ENCODE measurements at places on chromosomes 16 and 17. TPM values are rescaled to one million over a fixed set of nuclear protein-coding genes. Genes with fewer than 3 reads are reported as not detected.

GRCh38 chr17:38674749-38675615, at the start of gene EPOP:
Gene EPOP, minus strand, starts transcription at chr17:38674957. Its CDS starts 462 bp downstream, at chr17:38674495.
- peak; percentile 78 for DNase-seq

The SLC25A19 gene
- 6.7 TPM for total RNA-seq

The RGS11 gene
- total RNA-seq, result not detected

GRCh38 chr17:44865231-44865660, 17.6 kb downstream of the HIGD1B start:
- peak; percentile 68 for DNase-seq

DNA sequence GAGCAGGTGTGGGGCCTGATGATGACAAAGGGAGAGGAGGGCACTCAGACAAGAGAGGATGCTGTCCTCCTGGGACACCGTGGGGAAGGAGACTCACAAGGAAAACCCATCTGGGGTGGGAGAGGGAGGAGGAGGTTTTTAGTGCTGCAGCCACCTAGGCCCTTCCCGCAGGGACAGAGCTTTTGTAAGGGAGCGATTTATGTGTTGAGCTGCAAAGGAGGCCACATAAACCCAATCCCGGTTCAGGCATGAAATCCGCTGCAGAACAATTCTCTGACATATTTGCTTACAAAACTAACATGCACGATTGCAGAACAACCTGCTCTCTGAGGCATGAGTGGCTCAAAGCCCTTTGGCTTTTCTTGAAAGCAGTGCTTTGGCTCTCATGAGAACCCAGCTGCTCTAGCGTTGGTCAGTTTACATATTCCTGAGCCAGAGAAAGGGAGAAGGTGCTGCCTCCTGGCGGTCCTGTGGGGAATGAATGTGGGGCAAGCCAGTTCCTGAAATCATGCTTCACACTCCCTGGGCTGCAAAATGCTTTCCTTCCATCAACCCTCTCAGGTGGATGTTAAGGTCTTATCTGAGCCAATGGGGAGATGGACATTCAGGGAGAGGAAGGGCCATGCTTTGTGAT, 122.4 kb upstream of the NLRP1 start:
- DNase-seq, result peak; percentile 47

The ARL5C gene
- total RNA-seq, result not detected

DNA sequence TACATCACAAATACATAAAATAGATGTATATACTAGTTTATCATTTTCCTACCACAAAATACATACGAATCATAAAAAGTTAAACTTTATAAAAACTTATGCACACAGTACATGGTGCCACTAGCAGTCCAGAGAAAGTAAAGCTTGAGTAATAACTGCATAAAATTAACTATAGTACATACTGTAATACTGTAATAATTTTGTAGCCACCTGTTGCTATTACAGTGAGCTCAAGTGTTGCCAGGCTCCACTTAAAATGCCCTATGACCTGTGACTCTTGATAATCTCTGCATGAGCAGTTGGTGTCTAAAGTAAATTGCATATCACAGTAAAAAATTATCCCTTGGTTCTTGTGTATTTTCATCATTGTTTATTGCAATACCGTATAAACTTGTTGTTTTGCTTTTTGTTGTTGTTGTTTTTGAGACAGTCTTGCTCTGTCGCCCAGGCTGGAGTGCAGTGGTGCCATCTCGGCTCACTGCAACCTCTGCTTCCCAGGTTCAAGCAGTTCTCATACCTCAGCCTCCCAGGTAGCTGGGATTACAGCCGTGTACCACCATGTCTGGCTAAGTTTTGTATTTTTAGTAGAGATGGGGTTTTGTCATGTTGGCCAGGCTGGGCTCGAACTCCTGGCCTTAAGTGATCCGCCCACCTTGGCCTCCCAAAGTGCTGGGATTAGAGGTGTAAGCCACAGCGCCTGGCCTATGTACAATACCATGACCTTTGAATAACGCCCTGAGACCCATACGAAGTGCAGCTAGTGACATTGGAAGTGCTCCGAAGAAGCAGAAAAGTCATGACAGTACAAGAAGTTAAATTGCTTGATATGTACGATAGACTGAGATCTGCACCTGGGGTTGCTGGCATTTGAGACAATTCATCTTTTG, 6.6 kb downstream of the LUC7L3 start:
- DNase-seq, result no peak

DNA sequence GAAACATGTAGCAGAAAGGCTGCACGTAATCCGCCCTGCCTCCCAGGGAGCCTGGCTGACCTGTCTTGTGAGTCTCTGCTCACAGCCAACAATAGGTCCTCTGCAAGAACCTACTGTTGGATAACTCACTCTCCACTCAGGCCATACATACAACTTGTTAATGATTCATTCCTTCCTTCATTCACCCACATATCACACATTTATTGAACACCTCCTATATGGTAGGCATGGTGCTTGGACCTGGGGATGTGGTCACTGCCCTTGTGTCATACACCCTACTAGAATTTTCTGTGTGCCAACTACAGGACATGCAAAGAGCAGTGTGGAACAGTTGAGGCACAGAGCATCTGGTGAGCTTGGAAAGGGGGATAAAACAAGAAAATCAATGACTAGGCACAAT, 28.1 kb upstream of the HNF1B start:
- no peak for DNase-seq

The ABCC12 gene
- not detected for total RNA-seq

GRCh38 chr17:3990386-3991127, 26.3 kb upstream of the ATP2A3 start:
- no peak for DNase-seq

- DNase-seq, result no peak
These were observed 24.5 kb downstream of the AKAP1 start for GRCh38 chr17:57109393-57110151.

- no peak for DNase-seq
These were observed 7.9 kb downstream of the GRN start for GRCh38 chr17:44352828-44353671.

DNA sequence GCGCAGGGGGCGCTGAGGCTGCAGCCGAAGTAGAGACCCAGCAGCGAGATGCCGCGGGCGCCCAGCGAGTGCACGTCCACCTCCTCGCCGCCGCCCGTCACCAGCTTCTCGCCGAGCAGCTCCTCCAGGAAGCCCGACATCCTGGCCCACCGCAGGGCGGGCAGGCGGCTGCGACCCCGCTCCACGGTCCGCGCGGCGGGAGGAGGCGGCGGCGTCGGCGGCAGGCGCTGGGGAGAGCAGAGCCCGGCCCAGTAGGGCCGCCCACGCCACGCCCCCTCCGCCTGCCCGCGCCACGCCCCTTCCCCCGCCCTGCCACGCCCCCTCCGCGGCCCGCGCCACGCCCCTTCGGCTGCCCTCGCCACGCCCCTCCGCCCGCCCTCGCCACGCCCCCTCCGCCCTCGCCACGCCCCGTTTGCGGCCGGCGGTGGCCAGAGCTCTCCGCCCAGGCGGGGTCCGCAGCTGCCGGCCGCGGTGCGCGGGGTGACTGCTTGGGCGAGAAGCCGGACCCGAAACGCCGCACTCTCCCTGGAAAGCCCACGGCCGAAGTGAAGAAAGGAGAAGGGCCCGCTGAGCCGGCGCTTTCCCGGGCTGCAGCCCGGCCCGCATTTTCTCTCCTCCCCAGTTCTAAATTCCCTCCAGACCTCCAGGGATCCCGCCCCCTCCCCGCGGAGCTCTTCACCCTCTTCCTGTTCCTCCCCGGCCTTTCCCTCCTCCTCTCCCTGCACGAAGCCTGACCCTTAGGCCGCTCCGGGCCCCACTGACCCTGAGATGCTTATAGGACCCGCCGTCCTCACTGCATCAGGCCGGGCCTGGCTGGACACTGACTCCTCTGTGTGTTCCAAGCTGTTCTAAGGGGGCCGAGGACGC, at the start of gene NXN:
Gene NXN (minus strand): TSS at position 238 of the 867 bp plus-strand sequence.
- DNase-seq, result peak; percentile 55

DNA sequence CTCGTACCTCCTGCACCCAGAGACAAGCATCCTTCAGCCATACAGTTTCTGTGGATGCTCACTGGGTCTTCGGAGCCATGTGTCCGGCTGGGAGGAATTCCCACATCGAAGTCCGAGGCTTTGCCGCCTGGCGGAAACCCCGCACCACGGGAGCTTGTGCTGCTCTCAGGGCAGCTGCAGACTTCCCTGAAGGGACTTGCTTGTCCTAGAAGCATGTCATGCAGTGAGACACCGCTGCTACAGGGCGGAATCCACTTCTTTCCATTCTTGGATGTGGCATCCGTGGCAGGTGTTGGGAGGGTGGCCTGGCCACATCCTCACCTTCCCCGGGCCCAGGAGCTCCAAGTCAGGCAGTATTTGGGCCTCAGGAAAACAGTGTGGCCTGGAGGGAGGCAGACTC, 122.5 kb downstream of the CMIP start:
- no peak for DNase-seq

GRCh38 chr17:27733773-27734172, 66.6 kb downstream of the NOS2 start:
- no peak for DNase-seq

DNA sequence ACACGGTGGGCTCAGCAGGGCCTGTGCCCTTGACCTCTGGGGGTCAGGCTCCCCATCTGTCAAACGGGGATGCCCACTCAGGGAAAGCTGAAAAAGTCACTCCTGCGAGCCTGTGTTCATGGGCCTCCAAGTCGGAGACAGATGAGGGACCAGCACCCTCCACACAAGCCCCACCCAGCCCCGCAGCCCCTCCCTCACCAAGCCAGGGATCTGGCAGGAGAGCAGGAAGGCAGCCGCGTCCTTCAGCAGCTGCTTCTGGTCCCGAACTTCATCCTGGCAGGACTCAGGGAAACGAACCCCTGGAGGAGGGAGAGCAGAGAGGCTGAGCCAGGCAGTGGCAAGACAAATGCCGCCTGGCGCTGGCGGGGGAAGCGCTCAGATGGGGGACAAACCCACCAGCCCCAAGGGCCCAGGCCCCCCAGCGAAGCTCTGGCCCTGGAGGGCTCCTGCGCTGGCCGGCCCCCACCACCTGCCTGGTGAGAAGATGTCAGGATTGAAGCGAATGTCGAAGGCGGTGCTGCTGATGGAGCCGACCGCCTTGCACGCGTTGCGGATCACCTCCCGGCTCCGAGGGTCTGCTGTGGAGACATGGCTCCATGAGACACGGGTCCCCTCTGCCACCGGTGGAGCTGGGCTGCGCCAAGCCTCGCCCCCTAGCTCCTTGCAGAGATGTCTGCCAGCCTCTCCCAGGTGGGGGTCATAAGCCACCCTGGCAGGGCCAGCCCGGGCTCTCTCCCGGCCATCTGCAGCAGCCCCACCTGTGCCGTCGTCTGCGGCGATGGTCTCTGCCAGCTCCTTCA, 15.4 kb downstream of the CLUH start:
- DNase-seq, result no peak

The SLFN12L gene
- 1.4 TPM for total RNA-seq

The NTN1 gene
- total RNA-seq, result not detected

GRCh38 chr17:38674014-38674748, 576 bp downstream of the EPOP start:
- DNase-seq, result no peak

DNA sequence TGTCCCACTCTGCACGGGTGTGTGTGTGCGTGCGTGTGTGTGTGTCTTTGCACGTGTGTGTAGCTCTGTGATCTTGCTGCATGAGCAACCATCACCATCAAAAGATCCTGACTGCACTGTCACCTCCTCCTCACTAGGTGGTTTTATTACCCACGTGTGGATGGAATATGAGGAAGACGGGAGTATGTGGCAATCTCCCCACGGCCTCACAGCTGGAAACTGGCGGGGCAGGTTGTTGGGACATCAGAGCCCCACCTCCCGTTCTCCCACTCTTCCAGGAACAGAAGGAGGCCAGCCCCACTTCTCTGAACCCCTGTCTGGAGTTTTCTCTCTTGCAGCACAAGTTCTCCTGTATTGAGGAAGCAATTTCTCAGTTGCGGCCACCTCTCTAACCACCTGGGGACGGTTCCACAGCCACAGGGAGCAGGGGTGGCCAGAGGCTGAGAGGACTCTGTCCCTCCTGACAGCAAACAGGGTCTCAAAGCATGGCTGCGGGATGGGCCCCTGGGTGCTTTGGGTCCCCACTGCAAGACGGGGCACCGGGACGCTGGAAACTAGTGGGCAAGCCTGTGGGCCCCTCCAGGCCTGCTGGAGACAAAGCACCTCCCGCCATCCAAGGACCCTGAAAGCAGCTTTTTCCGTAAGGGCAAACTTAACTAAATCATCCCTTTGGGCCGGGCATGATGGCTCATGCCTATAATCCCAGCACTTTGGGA, 27.9 kb upstream of the ATP2C2 start:
- no peak for DNase-seq

DNA sequence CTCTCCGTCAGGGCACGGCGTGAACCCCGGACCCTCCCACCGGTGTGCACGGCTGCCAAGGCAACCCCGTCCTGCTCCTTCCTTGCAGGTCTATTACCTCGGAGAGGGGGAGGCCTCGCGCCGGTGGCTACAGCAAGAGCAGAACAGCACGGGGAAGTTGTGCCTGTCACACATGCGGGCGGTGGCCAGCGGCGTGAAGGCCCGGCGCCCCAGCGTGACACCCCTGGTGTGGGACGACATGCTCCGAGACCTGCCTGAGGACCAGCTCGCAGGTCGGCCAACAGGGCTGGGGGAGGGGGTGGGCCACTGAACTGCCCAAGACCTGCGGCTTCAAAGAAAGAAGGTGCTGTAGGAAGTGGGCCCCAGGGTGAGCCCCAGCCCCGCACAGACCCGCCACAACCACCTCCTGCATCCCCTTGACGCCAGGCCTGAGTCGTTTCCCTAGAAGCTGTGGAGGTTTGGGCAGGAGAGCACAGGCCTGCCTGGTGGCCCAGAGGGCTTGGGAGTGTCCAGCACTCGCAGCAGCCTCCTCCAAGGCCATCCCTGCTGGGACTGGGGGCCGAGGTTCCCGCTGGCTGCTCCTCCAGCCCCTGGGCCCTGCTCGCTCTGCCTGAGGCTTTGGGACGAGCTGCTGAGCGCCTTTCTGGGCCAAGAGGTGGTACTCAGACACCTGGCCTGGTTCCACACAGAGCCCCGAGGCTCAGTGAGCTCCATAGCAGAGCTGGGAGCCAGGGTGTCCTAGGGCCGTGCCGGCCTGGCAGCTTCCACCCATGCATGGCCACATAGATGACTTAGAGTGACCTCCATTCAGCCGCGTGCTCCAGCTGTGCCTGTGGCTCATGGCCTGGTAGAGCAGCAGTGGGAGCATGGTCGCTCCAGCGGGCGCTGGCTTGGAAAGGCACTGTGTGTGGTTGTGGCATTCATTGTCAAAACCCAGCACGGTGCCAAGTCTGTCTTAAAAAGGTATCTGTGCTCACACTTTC, 14.7 kb downstream of the CYBC1 start:
- no peak for DNase-seq

DNA sequence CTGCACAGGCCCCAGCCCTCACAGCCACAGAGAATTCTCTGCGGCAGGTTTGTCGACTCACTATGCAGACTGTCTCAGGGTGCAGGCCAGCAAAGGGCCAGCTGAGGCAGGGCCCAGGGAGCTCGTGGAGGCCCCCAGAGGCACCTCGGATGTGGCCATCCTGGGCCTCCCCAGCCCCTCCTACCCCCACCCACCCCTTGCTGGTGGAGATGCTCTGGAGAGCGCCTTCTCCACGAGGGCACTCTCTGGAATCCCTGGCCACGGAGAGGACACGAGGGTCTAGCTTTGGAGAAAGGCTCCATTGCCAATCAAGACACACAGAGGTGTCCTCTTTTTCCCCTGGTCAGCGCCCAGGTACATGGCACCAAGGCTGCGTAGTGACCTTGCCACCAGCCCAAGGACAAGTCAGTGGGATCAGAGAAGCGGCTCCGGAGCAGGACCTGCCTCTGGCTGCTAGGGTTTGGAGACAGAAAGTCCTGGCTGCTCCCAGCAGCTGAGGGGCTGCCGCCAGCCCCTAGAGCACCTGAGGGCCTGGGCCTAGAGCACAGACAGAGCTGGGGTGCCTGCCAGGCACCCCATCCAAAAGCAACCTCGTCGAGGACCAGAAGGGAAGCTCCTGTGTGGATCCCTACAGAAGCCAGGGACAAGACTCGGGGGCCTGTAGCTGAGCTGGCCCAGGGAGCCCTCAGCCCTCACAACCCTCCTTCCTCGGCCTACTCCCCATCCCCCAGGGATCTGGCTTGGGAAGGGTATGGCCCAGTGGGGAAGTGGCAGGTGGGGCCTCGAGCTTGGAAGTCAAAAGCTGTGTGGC, 18.7 kb downstream of the ARL2BP start:
- no peak for DNase-seq

Measured in M059J (cell line).